Chondrocyte (in vitro differentiated cells): ENCODE measurements at places on chromosomes 16 and 17.
A peak's percentile ranks its signal among the peaks of the same experiment; 100 is the strongest.

DNA sequence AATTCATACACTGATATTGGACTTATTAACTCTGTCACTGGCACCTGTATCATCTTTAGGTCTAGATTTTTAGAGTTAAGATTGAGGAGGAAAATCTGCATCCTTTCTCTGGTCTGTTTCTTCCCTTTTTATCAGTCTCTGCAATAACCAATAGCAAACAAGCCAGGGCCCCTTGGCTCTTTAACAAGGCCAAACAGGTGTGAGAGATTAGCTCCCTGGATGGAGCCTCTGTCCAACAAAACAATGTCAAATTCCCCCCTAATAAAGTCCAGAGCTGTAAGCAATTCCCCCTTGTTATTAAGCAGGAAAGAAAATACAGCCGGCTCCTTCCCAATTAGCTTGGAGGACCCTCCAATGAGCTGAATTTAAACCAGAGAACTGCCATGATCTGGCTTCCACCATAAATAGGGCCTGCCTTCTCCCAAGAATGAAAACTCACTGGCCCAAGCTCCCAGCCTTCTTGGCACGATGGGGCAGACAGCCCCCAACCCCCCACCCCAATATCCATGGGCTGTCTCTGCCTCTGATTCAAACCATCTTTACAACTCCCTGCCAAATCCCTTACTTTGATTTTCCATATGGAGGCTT, 56.1 kb upstream of the SOX9 start:
- no peaks in the 10 kb centered on the region for H3K27me3 ChIP-seq
- no peaks in the 10 kb centered on the region for H3K36me3 ChIP-seq
- no peak for DNase-seq
- H3K27ac ChIP-seq = no peak overlapping the region

GRCh38 chr16:54280751-54281150, 5.8 kb downstream of the IRX3 start:
- peaks cover 38% of the 10 kb centered on the region for H3K27me3 ChIP-seq
- no peak for DNase-seq
- no peak overlapping the region for H3K27ac ChIP-seq
- H3K36me3 ChIP-seq = peaks cover 1% of the 10 kb centered on the region
- H3K4me1 ChIP-seq = peaks cover 17% of the 10 kb centered on the region

DNA sequence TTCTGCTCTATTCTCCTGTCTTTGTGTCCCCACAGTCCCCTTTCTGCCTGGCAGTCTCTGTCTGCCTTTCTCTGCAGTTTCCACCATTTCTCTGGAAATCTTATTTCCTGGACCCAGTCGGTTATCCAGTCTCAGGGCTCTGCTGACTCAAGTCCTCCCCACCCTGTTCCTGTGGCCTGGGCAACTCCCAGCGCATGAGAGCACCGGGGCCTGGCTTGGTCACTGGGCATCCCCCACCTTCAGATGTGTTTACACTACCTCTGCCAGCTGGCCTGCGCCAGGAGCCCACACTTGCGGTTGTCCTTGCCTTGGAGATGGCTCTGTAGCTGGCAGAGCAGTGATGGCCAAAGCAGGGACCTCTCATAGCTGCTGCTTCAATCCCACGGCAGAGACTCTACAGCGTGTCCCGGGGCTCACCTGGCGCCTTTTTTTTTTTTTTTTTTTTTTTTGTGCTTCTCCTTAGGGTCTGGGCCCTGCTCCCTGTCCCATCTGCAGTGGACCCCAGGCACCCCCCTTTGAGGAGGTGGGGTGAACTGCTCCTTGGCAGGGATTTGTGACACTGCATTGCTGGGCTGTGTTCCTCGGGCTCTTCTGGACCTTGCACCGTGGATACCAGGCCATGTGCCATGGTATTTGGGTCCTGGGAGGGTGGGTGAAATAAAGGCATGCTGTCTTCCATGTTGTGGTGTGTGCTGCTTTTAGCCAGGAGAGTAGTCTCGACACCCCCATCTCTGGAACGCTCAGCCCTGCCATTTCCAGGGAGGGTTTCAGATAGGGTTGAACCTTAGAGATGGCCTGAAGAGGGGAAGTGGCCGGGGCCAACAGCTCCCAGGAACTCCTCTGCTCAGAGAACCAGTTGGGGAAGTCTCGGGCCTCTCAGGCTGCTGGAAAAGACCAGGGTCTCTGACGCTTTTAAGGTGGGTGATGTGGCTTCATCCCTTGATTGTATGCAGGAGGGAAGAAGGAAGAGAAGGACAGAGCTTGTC, 17.5 kb downstream of the GUCY2D start:
- H3K27ac ChIP-seq = no peak overlapping the region
- H3K27me3 ChIP-seq = peaks cover 6% of the 10 kb centered on the region
- H3K4me1 ChIP-seq = peaks cover 23% of the 10 kb centered on the region
- DNase-seq = no peak
- no peak overlapping the region for H3K4me3 ChIP-seq

GRCh38 chr17:74404789-74405188, 27.1 kb upstream of the GPRC5C start:
- no peak overlapping the region for H3K27ac ChIP-seq
- DNase-seq = no peak
- H3K36me3 ChIP-seq = no peaks in the 10 kb centered on the region
- H3K4me3 ChIP-seq = no peak overlapping the region

GRCh38 chr16:12559714-12560113, 244.0 kb downstream of the CPPED1 start:
- no peaks in the 10 kb centered on the region for H3K36me3 ChIP-seq
- no peaks in the 10 kb centered on the region for H3K4me1 ChIP-seq
- DNase-seq = no peak
- H3K27me3 ChIP-seq = no peaks in the 10 kb centered on the region
- peak overlapping the region; percentile 1 for H3K27ac ChIP-seq

DNA sequence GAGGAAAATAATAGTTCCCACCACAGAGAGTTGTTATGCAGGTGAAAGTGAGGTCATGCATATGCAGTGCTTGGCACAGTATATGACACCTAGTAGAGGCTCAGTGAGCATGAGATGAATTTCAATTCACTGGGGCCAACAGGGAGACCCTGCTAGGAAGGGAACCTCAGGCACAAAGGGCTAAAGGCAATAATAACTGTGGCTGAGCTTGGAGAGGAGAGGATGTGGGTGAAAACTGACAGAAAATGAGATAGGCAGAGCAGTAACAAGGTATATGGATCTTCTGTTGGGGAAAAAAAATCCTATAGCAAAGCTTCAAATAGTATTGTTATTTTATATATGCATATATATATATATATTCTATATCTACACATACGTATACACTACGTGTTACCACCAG, 25.0 kb upstream of the GINS3 start:
- H3K36me3 ChIP-seq = no peaks in the 10 kb centered on the region
- no peak overlapping the region for H3K27ac ChIP-seq
- no peak for DNase-seq
- no peak overlapping the region for H3K4me3 ChIP-seq
- H3K27me3 ChIP-seq = peaks cover 45% of the 10 kb centered on the region

GRCh38 chr17:30172560-30172959, 55.9 kb downstream of the NSRP1 start:
- H3K4me3 ChIP-seq = no peak overlapping the region
- DNase-seq = no peak
- H3K36me3 ChIP-seq = peaks cover 13% of the 10 kb centered on the region
